ENCODE measurements at places on chromosomes 2 and 18.

DNA sequence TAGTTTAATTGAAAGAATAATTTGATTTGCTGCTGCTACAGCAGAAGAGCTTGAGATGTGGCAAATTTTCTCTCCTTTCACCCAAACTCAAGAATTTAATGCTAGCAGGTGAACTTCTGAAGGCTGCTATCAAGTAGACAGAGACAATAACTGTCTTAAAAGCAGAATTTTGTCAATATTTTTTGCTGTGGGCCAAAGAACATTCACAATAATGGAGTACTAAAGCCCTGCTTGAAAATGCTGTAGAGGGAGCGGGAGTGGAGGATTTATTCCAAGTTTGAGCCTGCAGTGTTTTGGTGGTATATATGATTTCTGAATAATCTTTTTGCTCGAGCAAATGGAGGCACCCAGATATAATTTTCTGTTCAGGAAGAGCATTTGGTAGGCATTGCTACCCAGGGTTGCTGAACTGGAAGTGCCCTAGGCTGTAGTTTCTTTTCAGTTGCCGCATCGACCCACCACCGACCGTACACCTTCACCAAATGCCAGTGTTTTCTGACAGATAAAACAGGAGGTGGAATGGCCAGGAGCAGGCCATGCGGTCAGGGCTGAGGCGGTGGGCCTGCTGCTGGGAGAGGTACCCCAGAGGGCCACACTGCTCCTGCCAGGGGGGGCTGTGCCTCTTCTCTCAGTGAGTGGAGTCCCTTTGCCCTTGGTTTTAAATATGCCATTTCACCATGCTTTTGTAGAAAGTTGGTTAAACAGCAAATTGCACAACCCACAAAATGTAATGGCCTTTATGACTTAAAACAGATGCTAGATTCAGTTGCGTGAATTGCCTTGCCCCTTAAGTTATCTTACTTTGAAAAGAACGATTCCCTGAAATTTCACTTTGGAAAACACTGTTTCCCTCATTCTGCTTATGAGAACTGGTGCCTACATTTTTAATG, 36.4 kb downstream of the TSHZ1 start:
- no peak for DNase-seq

- no peak for DNase-seq
These were observed 132.4 kb downstream of the MGAT5 start for GRCh38 chr2:134386310-134386709.

DNA sequence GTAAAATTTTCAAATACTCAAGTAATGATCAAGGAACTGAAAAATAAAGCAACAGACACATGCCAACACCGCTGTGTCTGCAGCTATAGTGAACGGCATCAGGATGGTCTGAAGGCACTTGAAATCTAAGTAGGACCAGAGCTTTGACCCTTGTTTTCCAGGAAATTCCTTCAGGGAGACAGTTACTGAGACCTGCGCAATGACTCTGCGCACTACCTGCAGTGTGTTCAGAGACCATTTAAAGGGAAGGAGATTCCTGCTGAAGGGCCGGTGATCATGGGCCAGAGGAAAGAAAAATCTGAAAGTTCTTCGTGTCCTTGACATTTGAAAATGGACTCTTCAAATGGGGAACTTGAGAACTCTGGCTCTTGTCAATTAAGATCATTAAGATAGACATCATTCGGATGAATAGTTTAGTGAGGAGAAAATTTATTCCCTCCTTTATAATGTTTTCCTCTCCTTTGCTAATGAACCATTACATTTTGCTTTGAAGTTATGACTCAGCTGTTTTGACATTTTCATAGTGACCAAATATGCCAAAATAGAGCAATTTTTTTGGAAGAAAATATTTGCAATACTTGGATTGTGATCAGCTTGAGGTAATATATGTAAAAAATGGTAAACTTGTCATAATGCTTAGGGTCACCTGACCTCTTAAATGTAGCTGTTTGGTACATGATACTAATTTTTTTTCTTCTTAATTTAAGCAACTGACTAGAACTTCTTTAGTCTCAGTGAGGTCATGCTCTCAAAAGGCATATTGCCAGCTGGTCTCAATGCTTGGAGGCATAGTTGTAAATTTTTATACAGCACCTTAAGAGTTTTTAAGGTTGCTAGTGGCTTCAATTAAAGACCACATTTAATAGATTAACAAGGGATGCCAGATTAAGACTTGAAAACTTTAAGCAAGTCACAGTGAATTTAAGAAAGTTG, 329.3 kb downstream of the ARHGAP15 start:
- no peak for DNase-seq

DNA sequence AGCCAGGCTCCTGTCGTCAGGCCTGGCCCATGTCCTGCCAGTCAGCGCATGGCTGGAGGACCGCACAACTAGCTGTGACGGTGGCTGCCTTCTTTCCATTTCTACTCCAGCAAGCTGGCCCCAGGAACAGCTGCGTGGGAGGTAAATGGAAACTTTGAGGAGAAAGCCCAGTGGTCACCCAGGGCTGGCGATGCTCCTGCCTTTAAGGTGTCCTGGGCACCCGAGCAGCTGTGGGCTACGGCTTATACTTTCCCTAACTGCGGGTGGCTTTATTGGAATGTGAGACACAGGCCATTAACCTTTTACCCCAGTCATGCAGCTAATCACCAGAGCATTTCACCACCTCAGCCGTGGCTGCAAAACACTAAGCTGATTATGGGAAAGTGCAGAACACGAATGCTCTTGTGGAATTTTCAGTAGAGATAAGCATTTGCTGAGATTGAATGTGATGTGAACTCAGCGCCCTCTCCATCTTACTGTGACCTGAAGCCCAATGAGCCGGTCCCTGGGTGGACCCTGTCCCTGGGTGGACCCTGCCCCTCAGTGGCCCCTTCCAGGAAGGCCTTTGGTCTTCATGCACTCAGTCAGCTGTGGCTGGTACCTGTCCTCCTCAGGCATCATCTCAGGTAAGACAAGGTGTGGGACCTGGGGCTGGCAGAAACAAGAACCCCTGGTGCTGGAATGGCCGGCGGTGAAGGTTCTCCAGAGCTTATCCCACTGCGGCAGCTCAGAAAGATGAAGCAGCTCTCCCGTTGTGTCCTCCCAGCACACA, 275.4 kb upstream of the HS6ST1 start:
- DNase-seq, result no peak

- DNase-seq, result no peak
These were observed 115.3 kb downstream of the FEZ2 start for GRCh38 chr2:36482576-36483214.

- DNase-seq, result no peak
These were observed 131.3 kb upstream of the GPC1 start for GRCh38 chr2:240303896-240304745.

GRCh38 chr2:105416156-105416555, 17.3 kb upstream of the FHL2 start:
- DNase-seq, result no peak

- no peak for DNase-seq
These were observed 4.5 kb upstream of the AQP12A start for GRCh38 chr2:240687045-240687740.

DNA sequence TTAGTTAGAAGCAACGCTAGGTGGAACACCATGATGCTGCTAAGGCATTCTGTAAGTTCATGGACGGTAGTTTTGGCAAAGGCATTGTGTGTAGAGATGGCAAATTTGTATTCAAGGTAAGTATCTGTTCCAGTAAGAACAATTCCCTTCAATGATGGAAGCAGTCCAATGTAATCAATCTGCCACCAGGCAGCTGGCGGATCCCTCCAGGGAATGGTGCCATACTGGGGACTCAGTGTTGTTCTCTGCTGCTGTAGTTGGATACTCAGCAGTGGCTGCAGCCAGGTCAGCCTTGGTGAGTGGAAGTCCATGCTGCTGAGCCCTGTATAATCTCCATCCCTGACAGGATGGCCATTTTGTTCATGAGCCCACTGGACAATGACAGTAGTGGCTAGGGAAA, 62.8 kb downstream of the ARL6IP6 start:
- no peak for DNase-seq

- no peak for DNase-seq
These were observed 218.9 kb upstream of the COPS8 start for GRCh38 chr2:236866542-236867340.

DNA sequence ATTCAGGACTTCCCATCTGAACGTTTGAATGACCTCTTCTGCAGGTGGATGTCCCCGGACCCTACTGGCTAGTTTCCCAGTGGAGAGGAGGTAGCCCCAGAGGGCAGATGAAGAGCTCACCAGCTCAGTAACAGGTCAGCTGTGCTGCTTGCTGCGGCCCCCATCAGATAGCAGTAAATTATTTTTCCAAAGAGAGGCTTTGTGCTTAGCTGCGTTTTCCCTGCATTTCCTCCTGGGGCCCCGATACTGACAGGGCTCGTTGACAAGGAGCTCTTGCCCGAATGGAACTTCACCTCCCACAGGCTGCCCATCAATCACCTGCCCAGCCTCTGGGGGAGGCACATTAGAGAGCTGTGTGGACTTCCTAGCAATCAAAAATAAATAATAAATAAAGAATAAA, 185.8 kb downstream of the DOK6 start:
- no peak for DNase-seq

DNA sequence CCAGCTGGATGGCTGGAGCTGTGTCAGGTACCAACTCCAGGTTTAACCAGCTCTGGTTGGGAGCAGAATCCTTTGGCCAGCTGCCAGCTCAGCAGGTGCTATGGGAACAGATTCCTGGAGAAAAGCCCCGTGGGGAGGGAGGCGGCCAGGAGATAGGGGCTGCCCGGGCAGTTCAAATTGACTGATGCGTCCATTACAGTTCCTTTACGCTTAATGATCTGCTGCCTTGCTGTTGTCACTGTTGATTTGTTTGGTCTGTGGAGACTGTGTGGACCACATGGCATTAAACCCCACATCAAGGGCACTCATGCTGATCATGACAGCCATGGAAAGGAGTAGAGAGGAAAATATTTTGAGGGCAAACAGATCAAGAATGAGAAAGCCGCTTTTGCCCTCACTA, 200.0 kb downstream of the TSN start:
- DNase-seq, result no peak

DNA sequence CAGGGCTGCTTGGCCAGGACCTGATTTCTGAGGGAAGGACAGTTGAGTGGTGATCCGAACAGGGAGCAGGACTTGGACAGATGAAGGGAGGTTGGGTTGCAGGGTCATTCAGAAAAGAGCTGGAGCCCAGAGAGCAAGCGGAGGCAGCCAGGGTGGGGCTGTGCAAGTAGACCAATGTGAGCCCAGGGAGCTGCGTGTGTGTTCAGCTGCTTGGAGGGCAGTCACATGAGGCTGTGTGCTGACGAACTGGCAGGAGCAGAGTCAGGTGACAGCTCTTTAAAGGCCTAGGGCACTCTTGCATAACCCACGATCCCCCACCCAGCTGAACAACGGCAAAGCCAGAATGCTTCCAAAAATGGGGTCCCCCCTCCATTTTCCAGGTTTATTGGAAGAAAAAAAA, 4.6 kb upstream of the MLPH start:
- DNase-seq, result no peak

- DNase-seq, result no peak
These were observed 102.4 kb upstream of the MGAT4A start for GRCh38 chr2:98833172-98833916.

GRCh38 chr2:66334237-66335029, 100.5 kb upstream of the MEIS1 start:
- no peak for DNase-seq

DNA sequence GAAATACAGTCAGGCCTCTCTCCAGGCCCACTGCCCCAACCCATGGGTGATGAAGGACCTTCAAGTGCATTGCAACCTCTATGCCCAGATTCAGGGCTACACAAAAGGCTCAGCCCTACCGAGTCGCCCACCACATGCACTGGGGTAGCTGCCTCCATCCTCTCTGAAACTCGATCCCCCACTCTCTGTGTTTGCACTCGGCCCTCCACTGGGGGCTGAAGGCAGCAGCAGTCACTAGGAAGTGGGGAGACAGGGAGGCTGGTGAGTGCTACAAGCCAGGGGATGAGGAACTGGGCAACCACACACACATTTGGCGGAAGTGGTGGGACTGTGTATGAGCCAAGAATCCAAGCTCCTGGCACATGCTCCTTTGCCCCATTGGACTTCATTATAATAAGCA, 94.6 kb downstream of the CERS6 start:
- no peak for DNase-seq

- DNase-seq, result no peak
These were observed 6.7 kb upstream of the ONECUT2 start for GRCh38 chr18:57428221-57429150.

- no peak for DNase-seq
These were observed 937.1 kb downstream of the TSN start for GRCh38 chr2:122692400-122693083.

DNA sequence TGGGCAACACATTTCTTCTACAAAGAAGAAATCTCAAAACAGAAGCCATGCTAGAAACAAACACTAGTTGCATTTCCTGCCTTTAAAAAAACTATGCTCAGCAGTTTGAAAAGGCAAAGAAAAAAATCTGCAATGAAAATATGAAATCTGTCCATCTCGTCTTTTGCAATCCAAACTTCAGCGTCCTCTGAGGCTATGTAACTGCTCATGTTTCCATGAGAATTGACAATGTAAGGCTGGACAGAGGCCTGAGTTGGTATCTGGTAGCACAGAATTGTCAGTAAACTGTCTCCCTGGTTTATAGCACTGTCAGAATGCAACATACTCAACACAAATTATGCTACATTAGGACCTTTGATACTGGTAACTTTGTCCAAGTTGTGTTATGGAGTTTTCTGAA, 429.9 kb downstream of the ARHGAP15 start:
- DNase-seq, result no peak

DNA sequence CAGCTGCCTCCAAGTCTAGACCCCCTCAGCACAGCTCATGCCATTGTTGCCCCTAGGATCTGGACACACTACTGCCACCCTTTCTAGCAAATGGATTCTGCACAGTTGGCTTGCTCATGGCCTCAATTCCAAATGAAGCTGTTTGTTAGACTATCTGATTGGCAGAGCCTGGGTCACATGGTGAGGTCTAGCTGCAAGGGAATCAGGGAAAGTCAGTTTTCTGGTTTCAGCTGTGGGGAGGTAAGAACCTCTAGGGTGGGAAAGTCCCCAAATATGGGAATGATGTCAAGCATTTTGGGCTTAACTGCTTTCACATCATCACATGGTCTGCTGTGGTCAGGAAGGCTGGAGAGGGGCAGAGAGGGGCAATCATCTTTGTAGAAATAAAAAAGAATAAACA, 150.4 kb upstream of the ITGA6 start:
- DNase-seq, result no peak

- no peak for DNase-seq
These were observed 249.1 kb upstream of the RBMS1 start for GRCh38 chr2:160742667-160743066.

- DNase-seq, result no peak
These were observed 92.8 kb downstream of the PHLPP1 start for GRCh38 chr18:62808123-62808522.

- no peak for DNase-seq
These were observed 28.7 kb upstream of the IL1RL1 start for GRCh38 chr2:102282678-102283091.
